ENCODE measurements at places on chromosomes 2 and 18.

DNA sequence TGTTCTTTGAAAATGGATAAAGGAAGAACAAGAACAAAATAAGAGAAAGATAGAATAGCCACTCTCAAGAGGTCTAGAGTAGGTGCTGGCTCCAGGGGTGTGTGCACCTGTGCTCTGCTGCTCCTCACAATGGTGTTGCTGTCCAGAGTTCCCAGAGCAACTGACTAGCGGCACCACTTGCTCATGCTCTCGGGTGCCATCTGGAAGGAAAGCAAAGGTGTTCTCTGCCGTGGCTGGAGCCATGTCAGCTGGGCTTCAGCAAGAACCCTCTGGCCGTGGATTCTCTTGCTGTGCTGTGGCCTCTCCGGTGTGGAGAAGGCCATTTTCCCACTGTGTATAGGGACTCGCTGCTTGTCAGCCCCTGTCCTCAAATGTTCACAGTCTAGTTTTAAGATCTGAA is 114.6 kb upstream of the TEX51 start:
- no peak for DNase-seq

- no peak for DNase-seq
Observed at GRCh38 chr18:27202741-27203140, 17.6 kb upstream of the CHST9 start.

DNA sequence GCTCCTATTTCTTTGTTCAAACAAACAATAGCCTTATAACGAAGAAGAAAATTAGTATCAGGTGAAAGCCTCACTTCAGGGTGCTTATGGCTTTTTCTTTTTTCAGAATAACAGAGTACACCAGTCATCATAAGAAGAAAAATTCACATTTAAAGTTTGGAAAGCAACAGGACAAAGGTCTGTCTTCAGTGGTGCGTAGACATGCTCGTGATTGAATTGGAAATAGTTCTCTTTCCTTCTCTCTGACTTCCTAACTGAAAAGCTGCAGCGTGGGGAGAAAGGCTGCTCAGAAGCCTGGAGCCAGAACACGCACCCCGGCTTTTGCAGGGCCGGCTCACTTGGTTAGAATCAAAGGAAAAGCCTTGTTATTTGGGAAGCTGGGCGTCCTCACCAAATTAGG is 127.6 kb upstream of the ZNF516 start:
- DNase-seq = no peak

- no peak for DNase-seq
Observed at GRCh38 chr18:2894841-2895370, 48.1 kb downstream of the EMILIN2 start.

DNA sequence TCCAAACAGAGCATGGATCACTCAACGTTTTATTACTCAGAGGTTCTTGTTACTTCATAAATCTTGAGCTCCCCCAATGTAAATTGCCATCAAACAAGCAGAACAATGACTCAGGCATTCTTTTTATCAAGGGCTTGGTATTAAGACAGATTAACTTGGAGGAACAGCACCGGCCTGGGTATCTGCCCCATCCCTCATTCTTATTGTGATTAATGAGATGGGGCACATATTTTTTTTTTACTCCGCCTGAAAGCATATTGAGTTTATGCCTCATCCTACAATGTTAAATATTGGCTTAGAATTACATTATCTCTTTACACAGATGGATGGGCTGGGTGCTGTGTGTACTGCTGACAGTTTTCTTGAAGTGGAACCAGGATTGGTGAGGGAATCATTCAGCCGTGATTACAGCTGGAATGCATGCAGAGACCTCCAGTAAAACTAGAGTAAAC is 387.3 kb downstream of the CLIP4 start:
- no peak for DNase-seq

GRCh38 chr18:40867459-40867858 is 1087.6 kb upstream of the PIK3C3 start:
- no peak for DNase-seq

DNA sequence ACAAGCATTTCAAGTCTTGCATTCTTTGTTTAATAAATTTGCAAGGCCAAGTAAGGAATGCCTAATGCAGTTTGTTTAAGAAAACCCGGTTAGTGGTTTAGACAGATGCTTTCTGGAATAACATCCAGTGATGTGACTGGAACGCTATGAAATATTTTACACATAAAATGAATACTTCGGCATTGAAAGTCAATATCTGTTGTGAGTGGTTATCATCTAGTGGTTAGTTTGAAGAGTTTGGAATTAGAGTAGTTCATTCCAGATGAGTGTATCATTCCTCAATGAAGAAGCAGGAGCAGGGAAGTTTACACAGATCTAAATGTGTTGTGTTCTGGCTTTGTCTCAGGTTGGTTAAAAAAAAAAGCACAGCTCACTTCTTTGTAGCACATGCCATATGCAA is 608.0 kb upstream of the PIK3C3 start:
- no peak for DNase-seq

- DNase-seq = no peak
Observed at GRCh38 chr2:68849579-68850030, 21.6 kb downstream of the BMP10 start.

DNA sequence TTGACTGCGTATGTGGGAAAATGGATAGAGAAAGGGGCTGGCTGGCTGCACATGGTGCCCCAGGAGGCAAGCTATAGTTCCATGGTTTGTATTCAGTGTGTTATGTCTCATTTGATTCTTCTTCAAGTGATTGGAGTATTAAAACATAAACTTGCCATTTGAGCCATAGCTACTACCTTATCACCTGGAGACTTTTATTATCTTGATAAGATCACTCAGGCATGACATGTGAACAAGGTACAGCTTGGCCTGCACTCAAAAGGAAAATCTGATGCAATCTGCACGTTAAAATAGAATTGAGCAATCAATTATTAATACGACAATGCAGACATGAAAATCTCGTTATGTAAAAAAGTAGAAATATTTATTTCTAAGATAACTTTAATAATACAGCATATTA is 116.9 kb downstream of the RND3 start:
- DNase-seq = no peak

- no peak for DNase-seq
Observed at GRCh38 chr2:189309331-189309730, 129.8 kb upstream of the COL5A2 start.

DNA sequence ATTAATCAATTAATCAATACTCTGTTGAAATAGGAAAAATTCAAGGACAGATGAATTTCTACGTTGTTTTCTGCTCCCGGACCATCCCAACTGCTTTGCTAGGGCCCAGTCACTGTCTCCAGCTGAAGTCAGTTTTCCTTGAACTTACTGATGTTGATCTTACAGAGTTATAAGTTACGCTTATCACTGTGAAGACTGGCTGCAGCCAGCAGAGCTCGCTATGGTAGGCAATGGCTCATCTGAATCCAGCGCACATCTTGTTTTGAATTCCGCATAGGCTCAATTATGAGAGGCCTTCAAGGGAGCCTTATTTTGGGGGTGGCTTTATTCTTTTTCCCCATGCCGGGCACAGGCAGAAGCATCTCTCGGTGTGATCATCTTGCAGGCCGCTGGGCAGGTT is 2.7 kb downstream of the MC2R start:
- no peak for DNase-seq

- DNase-seq = peak; percentile 42
Observed at GRCh38 chr2:174492963-174493431, 6.2 kb upstream of the GPR155 start.

All from activated T-cell treated with anti-CD3 and anti-CD28 coated beads, Interleukin-2, amount 50 U/mL, for 4 hours (primary cell).